ENCODE measurements at places on chromosomes 5 and 9.

DNA sequence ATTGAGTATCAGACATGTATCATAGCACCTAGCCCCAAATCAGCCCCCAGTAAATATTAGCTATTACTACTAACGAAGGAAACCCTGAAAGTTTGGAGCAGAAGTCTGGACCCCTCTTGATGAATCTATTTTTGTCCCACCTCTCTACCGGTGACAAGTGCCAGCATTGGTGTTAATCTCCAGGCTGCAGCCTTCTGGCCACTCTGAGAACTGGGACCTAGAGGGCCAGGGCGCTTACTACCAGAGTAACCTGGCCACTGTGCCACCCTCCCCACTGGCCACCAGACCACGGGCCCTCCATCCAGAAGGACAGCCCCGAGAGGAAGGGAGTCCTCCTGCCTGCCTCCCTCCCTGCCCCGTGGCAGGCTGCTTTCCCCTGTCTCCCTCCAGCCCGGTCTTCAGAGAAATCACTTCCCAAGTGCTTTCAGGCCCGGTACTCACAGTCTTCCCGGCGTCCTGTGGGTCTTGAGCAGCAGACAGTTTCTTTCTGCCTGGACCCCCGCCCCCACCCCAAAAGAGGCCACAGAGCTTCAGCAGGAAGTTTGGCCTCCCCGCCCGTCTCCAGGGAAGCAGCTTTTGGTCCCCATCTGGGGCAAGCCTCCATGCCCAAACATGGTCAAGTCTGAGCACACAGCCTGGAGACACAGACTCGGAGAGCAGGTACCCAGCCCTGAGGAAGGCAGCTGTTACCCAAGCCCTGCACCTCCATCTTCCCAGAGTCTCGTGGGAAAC, at the start of gene KCNMB1:
KCNMB1 (minus strand) TSS at position 550 of the 732 bp plus-strand sequence. CDS start 3,920 bp downstream, outside the sequence.
- no peak for DNase-seq

- peak; percentile 82 for DNase-seq
Observed at GRCh38 chr9:87276851-87277261, 220.8 kb upstream of the DAPK1 start.

GRCh38 chr5:126115059-126115629, 308.1 kb upstream of the GRAMD2B start:
- no peak for DNase-seq

- DNase-seq, result no peak
Observed at GRCh38 chr5:31731016-31731415, 92.1 kb downstream of the PDZD2 start.

DNA sequence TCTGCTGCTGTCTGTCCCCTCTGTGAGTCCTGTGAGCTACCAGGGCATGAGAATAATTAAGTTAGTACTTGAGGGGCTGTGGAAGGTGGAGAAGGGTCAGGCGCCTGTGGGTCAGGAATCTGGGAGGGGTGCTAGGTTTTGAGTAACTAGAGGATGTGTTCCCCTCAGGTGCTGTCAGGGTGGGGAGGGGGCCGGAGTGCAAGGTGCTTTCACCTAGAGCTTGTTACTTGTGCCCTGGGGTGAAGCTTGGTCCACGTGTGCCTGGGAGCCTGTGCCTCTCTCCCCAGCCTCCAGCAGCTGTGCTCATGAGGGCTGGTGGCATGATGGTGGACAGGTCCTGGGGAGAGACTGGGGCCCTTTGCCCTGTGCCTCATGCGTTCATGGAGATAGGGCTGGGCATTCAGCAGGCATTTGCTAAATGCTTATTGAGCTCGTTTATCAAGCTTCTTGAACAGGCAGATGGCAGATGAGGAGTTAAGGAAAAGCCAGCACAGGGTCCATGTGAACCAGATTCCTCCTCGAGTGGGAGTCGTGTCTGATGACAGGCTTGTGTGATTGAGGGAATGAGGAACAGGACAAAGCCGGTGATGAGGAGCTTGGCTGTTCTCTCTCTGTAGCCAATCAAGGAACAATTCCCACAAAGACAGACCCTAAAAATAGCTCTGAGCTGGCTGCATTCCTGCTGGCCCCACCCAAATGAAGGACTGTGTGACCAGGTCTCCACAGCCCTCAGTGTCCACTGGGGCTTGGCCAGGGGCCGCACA, 40.9 kb downstream of the CACNA1B start:
- DNase-seq, result no peak

- DNase-seq, result no peak
Observed at GRCh38 chr9:130711469-130711868, 17.9 kb downstream of the EXOSC2 start.

GRCh38 chr5:56077796-56078233, 83.1 kb upstream of the IL6ST start:
- DNase-seq, result no peak

DNA sequence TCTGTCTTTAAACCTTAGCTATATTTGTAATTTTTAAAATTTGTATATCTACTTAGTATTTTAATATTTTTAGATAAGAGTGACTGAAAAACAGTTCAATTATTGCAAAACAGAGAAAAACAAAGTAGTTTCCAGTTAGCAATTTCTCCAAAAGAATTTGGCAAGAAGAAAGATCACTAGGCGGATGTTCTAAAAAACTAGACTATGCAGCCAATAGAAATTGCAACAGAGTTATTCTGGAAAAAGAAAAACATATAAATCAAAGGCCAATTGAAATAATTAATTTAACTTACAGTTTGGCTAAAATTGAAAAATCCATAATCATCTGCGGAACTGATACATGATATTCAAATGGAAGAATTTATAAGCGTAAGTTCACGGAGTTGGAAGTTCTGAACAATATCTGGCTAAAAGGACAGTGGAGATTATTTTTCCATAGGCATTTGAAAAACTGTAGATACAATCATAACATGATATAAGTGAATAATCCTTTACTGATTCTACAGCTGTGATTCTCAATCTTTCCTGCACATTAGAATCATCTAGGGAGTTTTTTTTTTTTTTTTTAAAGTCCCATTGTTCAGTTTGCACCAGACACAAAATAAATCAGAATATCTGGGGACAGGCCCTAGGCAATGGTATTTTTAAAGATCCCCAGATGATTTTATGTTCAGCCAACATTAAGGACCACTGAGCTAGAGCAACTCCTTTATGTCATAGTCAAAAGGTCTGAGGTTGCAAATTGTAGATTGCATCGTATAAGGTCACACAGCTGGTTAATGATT, 605.1 kb upstream of the DAB2 start:
- DNase-seq, result no peak

GRCh38 chr5:35876454-35876853, 19.8 kb downstream of the IL7R start:
- peak; percentile 20 for DNase-seq

DNA sequence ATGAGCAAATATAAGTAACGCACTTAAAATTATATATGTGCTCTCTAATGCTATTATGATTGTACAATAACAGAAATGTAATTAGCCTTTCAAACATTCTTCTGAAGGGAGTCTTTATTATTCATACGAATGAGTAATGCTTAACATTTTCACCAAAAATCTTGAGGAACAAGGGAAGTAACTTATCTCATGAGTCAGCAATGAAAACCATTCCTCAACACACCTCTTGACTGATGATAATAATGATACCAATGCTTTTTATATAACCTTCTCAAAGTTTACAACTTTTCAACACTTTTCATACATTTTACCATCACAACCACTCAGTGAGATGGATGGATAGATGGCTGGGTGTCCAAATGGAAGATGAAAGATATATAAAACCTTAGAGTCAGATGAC, 369.3 kb downstream of the BNC2 start:
- peak; percentile 50 for DNase-seq

DNA sequence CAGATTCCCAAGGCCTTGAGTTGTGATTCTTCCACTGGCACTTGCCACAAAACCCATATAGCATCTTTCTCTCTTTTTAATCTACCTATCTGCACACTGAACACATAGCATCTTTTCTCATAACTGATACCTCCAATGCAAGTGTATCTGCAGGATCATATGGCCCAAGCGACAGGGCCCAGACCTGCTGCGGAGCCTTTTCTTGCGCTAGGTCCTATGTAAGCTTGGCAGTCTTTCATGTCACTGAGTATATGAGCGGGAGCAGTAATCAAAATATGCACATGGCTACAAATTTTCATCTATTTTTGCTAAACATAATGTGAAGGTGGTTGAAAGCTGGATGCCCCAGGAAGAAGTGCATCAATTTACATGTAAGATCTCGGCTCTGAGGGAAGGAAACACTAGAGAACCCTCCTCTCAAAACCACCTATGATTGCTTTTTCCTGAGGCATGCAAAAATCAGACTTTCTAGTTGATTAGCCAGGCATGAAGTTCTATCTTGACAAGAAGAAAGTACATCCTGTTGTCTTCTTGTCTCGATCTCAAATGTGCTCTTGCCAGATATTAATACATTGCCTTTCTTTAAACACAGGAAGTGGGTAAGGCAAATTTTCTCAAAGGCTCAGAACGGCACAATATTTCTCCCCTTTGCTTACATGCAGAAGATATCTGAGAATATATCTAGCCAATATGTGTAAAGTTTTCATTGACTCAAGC, 26.9 kb upstream of the CEMIP2 start:
- DNase-seq, result no peak

GRCh38 chr9:125440411-125440810, 178.8 kb downstream of the GAPVD1 start:
- DNase-seq, result no peak

DNA sequence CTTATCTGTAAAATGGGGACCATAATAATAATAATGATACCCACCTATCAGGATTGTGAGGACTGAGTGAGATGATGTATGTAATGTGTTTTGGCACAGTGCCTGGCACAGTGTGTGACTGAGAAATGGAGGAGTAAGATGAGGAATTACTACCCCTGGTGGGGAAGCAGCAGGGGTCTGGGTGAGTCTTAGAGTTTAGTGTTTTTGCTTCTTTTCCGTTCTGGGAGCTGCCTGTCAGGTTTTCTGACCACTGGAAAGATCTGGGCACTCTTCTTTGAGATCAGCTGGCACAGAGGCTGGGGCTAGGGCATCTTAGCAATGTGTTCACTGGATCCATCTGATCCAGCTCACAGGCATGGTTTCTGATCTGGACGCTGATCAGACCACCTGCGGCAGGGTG, 8.5 kb downstream of the LCP2 start:
- DNase-seq, result no peak

GRCh38 chr5:160837749-160838593, 14.0 kb downstream of the ATP10B start:
- DNase-seq, result peak; percentile 51

DNA sequence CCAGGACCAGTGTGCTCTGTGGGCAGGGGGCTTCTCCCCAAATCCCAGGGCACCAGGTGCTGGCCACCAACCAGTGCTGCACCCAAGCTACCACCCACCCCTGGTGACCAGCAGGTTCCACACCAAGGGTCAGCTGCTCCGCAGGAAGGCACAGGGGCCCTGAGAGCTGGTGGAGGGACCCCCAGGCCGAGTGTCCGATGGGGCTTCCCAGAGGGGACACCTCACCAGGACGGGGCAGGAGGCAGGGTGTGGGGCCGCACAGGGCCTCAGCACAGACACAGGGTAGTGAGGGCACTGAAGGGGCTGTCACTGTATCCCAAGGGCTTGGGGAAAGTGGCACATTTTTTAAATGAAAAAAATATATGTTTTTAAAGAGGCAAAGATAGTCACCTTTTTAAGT, 18.1 kb downstream of the LCN9 start:
- no peak for DNase-seq

- DNase-seq, result no peak
Observed at GRCh38 chr5:79495311-79495710, 18.6 kb downstream of the HOMER1 start.

- DNase-seq, result no peak
Observed at GRCh38 chr5:127342364-127342763, 51.8 kb downstream of the MEGF10 start.

- DNase-seq, result no peak
Observed at GRCh38 chr9:38163518-38163917, 94.5 kb upstream of the SHB start.

GRCh38 chr5:149939546-149939945, 5.0 kb downstream of the PDE6A start:
- no peak for DNase-seq

DNA sequence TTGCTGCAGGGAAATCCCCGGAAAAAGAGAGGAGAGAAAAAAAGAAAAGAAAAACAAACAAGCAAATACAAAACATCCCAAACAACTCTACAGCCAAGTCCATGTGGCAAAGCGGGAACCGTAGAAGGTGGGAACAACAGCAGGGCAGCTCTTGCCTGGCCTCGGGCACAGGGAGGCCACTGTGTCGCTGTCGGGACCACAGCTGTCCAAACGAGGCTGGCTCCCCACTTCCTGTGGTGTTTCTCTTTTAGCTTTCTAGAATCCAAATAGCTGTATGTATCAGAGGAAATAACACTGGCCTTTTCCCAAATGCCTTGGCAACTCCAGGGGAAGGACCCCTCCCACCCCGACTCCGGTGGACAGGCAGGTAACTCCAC, 41.6 kb upstream of the EQTN start:
- DNase-seq, result no peak

- no peak for DNase-seq
Observed at GRCh38 chr5:36613771-36614656, 7.6 kb downstream of the SLC1A3 start.

- DNase-seq, result peak; percentile 45
Observed at GRCh38 chr5:173812811-173813550, 75.2 kb upstream of the CPEB4 start.

GRCh38 chr9:134694714-134695113, 53.1 kb downstream of the COL5A1 start:
- DNase-seq, result no peak

GRCh38 chr5:137498736-137499505, at the start of gene SPOCK1:
Gene SPOCK1, minus strand, starts transcription at chr5:137499326.
- peak; percentile 74 for DNase-seq

DNA sequence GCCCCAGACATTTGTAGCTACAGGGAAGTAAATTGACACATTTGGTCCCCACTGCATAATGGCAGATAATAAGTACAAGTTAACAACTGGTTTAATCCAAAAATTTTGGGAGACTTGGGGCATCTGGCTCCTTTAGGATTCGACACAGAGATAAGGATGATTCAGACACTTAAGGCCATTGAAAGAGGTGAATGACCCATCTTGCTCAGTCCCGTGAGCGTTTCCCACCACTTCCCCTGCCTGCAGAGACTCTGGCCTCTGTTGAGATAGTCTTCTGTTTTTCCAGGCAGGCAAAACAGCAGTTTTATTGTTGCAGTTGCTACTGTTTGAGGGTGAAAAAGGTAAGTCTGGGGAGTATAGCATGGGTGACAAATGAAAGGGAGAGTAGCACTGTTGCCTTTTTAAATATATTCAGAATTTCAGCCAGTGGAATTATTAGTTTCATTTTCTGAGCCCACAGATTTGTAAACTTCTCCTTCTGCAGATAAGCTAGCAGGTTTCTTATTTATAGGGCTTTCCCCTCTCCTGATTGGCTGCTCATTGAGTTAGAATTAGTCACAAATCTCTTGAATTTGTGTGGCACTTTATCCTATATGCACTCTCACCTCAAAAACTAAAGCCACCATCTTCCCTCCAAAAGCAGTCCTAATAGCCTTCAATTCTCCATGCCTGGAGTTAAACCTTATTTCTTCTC, 19.3 kb downstream of the ACO1 start:
- DNase-seq, result no peak

DNA sequence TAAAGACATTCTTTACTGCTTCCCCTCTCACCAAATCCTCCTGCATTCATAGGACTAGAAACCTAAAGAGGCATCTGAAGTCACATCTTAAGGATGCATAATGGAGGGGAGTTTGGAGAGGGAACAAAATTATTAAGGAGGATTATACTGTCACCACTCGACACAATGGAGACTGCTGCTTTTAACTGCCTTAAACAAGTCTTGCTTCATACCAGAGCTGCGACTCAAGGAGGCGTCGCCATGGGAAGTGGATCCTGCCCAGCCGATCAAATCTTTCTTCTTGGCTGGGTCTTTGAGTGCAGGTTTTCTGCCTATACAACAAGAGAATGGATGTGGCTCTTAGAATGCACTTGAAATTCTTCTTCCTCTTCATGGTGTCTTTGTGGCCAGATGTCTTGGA, 66.7 kb upstream of the FOXE1 start:
- DNase-seq, result peak; percentile 22

Data from AG10803 (cell line).